ENCODE measurements at places on chromosomes 5 and 9.

DNA sequence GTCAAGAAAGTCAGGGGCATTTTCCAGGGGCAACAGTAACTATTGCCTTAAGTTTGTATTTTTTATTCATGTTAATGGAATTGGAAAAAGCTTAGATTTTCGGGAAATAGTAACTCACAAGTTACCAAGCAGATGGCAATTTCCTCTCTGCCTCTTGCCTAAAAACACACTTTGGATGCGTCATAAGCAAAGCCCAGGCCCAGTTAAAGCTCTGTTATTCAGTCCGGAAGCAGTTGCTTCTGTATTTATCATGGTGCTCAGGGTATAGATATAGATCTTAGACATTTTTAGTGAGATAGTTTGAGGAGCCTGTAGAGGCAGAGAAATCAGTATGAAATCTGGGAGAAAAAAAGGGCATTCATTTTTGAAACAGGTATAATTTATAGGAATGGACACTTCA is 260.3 kb upstream of the TNC start:
- no peak for DNase-seq

DNA sequence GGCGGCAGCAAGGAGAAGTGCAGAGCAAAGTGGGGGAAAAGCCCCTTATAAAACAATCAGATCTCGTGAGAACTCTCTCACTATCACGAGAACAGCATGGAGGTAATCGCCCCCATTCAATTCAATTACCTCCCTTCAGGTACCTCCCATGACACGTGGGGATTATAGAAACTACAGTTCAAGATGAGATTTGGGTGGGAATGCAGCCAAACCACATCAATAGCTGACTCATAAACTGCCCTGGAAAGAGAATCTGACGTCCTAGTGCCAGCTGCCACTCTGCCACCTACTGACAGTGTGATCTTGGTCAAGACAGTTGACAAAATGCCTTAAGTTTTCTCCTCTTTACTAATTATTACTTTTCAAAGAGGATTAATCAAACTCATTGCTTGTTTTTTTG is 128.3 kb downstream of the GPBP1 start:
- no peak for DNase-seq

DNA sequence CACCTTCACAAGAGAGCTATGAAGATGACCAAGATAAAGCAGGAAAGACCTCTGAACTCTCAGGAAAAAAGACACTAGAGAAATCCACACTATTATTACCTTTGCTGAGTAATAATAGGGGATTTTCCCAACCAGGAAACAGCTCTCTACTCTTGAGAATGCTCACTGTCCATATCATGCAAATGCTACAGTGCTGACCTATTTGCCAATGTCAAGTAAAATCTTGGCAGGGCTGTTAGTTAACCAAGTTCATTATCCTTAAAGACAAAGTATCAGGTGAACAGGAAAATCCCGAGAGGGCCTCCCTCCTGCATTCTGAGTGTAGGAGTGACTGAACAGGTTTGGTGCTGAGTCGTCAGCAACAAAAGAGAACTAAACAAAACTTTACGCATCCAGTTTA is 306.6 kb downstream of the ACTL7B start:
- DNase-seq: no peak

GRCh38 chr5:55219770-55220169 is 7.3 kb downstream of the MCIDAS start:
- no peak for DNase-seq

DNA sequence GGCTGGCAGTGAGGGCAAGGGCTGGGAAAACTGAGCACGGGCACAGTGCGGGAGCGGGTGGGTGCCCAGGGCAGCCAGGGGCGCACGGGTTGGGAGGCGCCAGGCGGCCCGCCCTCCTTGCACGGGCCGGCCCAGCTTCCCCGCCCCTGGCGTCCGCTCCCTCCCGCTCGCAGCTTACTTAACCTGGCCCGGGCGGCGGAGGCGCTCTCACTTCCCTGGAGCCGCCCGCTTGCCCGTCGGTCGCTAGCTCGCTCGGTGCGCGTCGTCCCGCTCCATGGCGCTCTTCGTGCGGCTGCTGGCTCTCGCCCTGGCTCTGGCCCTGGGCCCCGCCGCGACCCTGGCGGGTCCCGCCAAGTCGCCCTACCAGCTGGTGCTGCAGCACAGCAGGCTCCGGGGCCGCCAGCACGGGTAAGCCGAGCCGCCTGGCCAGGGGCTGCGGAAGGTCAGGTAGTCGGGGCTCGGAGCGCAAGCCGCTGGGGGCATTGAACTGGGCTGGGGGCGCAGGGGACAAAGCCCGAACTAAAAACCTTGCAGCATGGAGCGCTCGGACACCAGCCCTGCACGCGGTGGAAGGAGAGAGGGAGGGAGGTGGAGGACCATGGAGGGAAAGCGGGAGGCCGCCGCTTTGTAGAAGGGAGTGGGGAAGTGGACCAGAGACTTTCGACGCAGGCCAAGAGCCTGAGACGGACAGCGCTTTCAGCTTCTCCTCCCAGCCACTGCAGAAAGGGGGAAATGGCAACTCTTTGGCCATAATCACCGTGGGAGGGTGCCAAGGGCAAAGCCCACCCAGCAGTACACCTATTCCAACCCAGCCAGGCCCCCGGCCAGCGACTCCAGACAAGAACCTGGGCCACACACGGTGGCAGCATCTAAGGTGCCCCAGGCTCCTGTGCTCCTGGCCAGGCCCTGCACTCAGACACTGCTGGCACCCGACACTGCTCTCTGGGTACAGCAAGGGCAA is at the start of gene TGFBI:
Gene TGFBI (plus strand): TSS at position 207 of the 961 bp plus-strand sequence. CDS start 68 bp downstream, at position 275.
- peak; percentile 81 for DNase-seq

- no peak for DNase-seq
Observed at GRCh38 chr9:110641293-110641692, 27.3 kb upstream of the MUSK start.

- DNase-seq: no peak
Observed at GRCh38 chr9:95138474-95138873, 179.0 kb downstream of the FANCC start.

- DNase-seq: peak; percentile 12
Observed at GRCh38 chr5:179345433-179346321, at the start of gene ADAMTS2. ADAMTS2 (minus strand) TSS chr5:179345461; CDS start chr5:179345328, 133 bp downstream.

- DNase-seq: no peak
Observed at GRCh38 chr5:65695896-65696295, 26.0 kb downstream of the SGTB start.

DNA sequence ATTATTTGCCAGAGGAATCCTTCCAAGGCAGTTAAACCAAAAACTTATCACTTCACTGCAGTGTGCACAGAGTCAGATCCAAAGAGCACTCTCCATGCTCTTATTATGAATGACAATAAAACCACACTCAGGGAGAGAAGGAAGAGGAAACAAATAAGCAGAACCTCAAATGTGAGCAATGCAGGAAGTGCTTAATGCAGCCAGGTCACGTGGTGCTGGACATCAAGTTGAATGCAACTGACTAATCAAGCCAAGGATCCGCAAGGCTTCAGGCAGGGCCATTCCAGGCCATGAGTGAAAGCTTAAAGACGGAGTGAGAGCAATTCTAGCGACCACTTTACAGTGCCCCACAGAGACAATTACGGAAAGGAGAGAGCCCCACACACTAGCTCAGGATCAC is 230.4 kb upstream of the PUM3 start:
- peak; percentile 11 for DNase-seq

- DNase-seq: no peak
Observed at GRCh38 chr9:130561056-130561455, 18.3 kb upstream of the FUBP3 start.

All from inflammatory macrophage treated with lipopolysaccharide for 4 hours (primary cell).